ENCODE measurements at places on chromosomes 11 and 22. TPM values are rescaled to one million over a fixed set of nuclear protein-coding genes. Genes with fewer than 3 reads are reported as not detected.

Gene PPARA
- 27.9 TPM for total RNA-seq

Gene APOC3
- total RNA-seq = not detected

Gene RGL4
- not detected for total RNA-seq

Gene POU2AF3
- not detected for total RNA-seq

Gene POU2AF1
- total RNA-seq = not detected

Measured in placental epithelial cell (primary cell).